Stimulated activated effector memory CD8-positive, alpha-beta T cell treated with anti-CD3 and anti-CD28 coated beads, Interleukin-12 subunit alpha, Interleukin-12 subunit beta, amount 100 ng/mL, for 72 hours (primary cell): ENCODE measurements at places on chromosomes 11 and 22.

GRCh38 chr22:26170795-26171580, 1.7 kb downstream of the SEZ6L start:
- no peak for DNase-seq

DNA sequence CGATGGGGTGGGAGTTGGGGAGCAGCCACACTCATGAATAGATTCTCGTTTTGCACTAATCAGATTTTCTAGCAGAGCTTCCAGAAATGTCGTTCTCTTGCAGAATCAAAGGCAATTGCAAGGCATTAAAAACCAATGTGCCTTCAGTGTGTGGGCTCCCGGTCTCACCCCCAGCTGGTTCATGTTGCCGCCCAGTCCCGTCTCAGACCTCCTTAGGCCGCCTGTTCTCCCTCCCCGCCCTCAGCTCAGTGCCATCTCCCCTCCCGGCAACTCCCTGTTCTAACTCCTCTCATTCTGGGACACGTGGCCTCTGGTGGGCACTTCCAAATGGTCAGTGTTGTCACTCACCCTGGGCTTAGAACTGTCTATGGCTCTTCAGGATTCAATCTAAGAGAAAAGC, 42.5 kb upstream of the SMIM38 start:
- no peak for DNase-seq

GRCh38 chr11:29564486-29564885, 452.3 kb downstream of the KCNA4 start:
- no peak for DNase-seq

- no peak for DNase-seq
These were observed 29.0 kb upstream of the LDLRAD3 start for GRCh38 chr11:35914816-35915215.

DNA sequence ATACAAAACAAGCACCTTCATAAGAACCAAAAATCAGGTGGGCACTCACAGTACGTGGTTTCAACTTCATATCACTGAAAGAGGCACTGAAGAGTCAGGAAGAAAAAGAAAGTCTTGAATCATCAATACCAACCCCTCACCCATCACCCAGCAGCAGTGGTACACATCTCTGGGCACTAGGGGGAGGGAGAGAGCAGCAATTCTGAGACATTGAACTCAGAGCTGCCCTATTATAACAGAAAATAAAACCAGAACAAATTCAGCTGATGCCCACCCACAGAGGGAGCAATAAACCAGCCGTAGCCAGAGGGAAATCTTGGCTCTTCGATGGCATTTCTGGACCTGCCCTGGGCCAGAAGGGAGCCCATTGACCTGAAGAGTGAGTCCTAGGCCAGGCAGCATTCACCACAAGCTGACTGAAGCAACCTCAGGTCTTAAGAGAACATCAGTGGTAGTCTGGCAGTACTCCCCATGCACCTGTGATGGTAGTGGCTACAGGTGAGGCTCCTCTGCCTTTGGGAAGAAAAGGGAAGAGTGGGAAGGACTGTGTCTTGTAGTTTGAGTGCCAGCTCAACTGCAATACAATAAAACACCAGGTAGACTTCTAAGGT, 42.2 kb upstream of the FAM181B start:
- no peak for DNase-seq

- no peak for DNase-seq
These were observed 435.1 kb upstream of the CCDC90B start for GRCh38 chr11:83721263-83721662.
